ENCODE measurements at places on chromosomes 3 and 15. TPM values are rescaled to one million over a fixed set of nuclear protein-coding genes. Genes with fewer than 3 reads are reported as not detected.

TTC14 gene
- total RNA-seq = 28.8 TPM

GRCh38 chr3:123764647-123765046 lies 119.5 kb downstream of the MYLK start:
- DNase-seq = no peak

DNA sequence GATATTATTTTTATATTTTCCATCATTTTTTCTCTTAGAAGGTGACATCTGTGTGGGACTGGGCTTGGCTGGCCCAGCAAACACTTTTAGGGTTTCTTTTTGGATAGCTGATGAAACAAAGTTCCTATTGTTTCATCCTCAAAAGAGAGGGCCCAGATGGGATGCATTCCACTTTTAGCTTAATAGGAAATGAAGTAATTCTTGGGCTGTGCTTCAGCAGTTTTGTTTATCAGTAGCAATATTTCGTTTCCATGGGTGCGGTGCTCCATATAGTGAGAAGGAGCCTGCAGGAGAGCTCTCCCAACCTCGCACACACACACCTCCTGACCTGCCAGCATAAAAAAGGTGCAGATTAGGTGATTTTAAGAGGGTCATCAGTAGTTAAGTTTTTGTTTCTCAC lies 147.5 kb downstream of the AKAP13 start:
- DNase-seq = peak; percentile 75

ARPC4 gene
- total RNA-seq = 258 TPM

WDR49 gene
- total RNA-seq = not detected

- no peak for DNase-seq
Observed at GRCh38 chr3:86913160-86913559, 77.8 kb downstream of the VGLL3 start.

FHIT gene
- total RNA-seq = not detected

- DNase-seq = no peak
Observed at GRCh38 chr3:115019900-115020299, 127.2 kb downstream of the ZBTB20 start.

DNA sequence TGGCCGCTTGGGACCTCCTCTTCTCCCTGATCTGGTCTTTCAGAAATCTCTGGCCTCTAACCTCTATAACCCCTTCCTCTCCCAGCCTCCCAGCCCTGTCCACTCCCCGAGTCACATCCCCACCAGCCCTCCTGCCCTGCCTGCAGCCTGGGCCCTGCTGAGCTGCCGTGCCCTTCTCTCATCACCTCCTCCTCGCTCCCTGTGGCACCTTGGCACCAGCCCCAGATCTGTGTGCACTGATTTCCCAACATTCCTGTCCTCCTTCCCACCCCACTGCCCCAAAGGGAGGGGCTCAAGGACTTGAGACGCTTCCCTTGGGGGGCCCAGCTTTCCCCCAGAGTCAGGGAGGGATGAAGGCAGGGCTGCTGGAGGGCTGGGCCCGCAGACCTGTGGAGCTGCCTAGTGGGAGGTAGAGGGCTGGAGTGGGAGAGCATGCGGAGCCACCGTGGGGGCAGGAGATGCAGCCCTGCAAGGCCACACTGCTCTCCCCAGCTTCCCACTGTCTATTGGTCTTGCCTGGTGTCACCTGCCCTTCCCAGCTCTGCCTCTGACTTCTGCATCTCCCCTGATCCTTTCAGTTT lies 42.7 kb downstream of the EXOG start:
- DNase-seq = no peak
